ENCODE measurements at places on chromosomes 6 and 20.

DNA sequence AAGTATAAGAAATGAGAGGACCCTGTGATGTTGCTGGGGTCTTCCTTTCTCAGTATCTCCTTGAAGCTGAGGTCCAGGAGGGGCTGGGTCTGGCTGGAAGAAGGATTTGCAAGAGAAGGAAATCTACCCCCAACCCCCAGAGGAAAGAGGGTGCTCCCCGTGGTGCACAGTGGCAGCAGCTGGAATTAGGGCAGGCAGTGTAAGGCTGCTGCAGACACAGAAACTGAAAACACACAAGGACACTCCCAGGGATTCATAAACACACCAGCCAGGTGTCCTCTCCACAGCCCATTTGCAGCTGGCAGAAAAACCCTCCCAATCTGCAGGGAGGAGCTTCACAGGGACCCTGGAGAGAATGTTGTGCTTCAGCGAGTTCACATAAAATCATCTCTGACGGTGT is 297.2 kb downstream of the CDH26 start:
- DNase-seq, result no peak

- DNase-seq, result no peak
Observed at GRCh38 chr20:37516811-37517750, 4.0 kb upstream of the NNAT start.

DNA sequence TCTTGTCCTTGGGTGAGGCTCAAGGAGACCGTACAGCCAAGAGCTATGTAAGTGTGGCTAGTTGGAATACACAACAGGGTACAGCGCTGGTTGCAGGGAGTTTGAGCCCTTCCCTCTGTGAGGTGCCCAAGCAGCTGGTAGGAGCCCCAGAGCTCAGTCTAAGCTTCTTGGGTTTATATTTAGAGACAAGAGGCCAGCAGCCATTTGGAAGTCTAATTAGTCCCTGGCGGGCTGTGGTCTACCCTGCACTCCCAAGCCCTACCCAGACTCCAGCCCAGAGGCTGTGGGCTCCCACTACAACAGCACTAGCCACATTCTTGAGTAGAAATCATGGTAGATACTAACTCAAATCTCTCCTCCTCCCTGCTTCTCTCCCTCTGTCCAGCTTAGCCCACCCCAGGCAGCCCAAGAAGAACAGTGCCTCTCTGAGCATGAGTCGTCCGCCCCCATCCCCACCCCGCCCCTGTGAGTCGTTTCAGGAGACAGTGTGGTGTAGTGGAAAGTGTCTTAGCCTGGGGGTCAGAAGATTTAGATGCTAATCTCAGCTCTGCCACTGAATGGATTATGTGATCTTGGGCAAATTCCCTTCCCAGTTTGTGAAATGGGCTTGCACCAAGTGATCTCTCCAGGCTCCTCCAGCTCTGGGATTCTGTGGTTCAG is 37.8 kb downstream of the EIF2S2 start:
- DNase-seq, result no peak

DNA sequence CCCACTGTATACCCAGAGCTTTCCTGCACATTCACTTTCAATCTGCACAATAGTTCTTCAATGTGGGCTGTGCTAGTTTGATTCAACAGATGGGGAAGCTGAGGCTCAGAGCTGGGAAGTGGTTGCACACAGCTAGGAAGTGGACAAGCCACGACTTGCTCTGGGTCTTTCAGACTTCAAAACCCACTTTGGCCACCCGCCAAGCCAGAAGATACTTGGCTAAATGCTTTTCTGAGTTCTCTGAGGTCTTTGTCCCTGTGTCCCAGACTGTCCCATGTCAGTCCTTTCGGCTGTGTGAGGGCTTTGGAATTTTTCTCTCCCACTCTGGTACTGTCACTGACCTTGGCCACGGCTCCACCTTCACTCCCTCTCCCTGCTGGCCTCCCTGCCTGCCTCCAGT is 10.6 kb downstream of the PDYN start:
- no peak for DNase-seq

- DNase-seq, result no peak
Observed at GRCh38 chr6:71203206-71203605, 85.4 kb upstream of the OGFRL1 start.

GRCh38 chr6:130075879-130076460 is 57.6 kb downstream of the L3MBTL3 start:
- no peak for DNase-seq
